ENCODE measurements at places on chromosomes 6 and 20.

GRCh38 chr6:169904051-169904922, 152.9 kb downstream of the ERMARD start:
- DNase-seq, result no peak

DNA sequence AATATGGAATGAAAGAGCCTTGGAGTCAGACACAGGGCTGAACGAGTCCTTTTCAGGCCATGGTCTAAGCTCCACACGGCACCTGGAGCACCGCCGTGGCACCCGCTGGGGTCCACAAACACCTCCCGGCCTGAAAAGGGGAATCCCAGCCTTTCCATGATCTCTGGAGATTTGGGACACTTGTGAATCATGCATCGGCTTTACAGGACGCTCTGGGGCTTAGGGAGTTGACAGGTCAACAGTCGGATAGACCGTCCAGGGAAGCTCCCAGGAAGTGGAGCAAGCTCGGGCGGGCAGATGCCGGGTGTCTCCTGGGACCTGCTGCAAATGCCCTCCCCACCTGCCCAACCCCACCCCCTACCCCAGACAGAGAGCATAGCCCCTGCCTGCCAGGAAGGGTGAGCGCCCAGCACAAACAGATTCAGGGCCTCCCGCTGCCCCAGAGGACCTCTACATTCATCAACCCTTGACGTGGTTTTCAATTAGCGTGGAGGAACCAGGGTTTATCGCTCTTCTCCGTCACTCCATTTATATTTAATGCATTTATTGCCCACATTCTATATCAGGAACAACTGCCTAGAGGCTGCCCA, 53.6 kb downstream of the YTHDF1 start:
- no peak for DNase-seq

DNA sequence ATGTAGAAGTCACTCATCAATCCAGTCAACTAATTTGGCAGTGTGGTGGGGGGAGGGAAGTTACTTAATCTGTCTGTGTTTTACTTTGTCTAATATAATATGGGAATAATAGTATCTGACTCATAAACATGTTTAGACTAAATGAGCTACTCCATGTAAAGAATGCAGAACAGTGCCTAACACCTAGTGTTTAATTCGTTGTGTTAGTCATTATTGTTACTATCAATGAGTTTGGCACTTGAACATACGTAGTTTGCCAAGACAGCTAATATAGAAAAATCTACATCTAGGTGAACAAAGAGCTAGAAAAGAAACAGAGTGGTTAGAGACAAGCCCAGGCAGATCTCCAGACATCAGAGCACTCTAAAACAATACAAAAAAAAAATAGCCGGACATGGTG, 49.1 kb downstream of the IRAK1BP1 start:
- DNase-seq, result no peak

DNA sequence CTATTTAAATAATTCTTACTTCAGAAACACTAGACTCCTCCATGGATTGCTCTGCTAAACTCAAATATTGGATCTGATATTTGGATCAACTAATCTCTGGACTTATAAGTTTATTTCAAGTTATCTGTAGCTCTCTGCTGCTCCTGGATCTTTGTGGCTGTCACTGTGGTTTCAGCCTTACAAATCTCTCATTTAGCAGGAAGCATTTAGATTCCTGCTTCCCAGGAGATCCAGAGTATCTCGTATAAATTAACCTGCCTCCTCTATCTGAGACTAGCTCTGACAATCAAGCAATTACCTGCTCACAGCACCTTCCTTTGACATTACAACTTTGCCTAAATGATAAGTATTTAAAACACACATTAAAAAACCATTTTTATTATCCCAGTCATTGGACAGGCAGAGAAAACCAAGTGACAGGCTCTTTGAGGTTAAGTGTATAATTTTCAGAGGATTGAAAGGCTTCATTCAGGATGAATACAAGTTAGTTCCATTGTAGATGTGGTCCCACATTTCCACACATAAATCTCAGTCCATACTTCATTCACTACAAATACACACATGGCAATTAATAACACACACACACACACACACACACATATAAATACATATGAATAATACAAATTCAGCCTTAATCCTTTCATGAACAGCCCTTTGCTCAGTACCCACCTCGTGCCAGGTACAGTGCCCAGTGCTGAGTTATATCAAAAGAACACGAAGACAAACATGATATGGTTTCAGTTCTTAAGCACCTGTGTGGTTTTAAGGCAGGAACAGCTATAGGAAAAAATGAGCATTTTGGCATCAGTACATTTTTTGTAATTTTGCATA, 55.5 kb upstream of the PLCB1 start:
- no peak for DNase-seq

DNA sequence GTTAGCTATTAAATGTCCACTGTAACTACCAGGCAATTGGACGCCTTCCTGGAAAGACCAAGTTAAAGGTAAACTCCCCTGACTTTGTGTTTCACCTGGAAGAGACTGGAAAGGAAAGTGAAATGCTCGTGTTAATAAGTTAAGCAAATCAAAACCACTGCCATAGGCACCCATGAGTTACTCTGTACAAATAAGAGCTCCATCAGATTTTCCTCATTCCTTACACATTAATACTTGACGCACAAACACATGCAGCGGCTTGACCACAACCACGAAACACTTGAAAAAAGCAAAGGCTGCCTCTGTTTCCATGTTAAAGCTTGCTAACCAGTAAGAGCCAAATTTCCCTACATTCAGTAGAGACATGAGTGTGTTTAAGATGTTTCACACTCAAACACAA, 19.8 kb downstream of the GCM1 start:
- no peak for DNase-seq

DNA sequence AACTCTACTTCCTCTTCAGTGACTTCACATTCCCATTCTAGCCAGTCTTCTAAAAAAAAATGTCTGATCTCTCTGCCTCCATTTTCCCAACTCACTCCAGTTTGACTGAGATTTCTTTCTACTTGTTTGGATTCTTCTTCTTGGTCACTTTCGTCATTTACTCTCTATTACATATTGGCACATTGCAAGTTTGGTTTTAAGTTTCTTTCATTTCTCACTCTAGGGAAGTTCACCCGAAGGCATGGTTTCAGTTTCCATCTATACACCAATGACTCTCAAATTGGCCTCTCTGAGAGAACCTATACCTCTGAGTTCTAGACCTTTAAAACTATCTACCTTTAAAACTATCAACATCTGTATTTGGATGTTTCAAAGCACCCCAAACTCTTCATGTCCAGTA, 51.3 kb downstream of the CD109 start:
- no peak for DNase-seq

DNA sequence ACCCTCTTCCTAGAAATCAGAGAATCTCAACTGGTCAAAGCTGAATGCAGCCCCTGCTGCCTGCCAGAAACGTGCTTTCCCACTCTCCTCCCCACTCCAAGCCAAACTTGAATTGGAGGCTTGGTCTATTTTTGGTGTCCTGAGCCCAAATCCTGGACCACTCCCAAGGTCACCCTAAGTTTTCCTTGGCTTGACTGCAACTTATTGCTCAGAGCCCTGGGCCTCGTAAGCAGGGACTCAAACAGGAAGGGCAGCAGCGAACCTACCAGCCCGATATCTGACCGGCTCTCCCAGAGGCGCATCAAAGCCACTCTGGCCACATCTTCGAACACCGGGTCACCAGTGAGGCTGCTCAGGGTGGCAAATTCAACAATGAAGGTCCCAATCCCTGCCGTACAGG, 12.7 kb downstream of the EDEM2 start:
- DNase-seq, result no peak

DNA sequence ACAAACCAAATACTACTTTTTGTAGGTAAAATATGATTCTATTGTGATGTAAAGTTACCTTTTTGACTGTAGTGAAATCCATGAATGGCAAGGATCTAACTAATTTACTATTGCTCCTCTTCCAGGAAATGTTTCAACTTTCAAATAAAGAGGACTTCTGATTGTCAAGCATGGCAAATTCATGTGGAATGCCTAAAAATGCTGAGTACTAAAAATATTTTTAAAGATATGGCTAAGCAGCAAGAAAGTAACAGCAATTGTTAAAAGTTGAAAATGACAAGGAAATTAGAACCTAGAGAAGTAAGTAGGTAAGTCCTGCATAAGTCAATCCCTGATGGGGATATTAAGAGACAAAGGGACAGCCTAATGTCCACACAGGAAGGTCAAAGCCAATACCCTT, 126.0 kb downstream of the BACH2 start:
- DNase-seq, result no peak

DNA sequence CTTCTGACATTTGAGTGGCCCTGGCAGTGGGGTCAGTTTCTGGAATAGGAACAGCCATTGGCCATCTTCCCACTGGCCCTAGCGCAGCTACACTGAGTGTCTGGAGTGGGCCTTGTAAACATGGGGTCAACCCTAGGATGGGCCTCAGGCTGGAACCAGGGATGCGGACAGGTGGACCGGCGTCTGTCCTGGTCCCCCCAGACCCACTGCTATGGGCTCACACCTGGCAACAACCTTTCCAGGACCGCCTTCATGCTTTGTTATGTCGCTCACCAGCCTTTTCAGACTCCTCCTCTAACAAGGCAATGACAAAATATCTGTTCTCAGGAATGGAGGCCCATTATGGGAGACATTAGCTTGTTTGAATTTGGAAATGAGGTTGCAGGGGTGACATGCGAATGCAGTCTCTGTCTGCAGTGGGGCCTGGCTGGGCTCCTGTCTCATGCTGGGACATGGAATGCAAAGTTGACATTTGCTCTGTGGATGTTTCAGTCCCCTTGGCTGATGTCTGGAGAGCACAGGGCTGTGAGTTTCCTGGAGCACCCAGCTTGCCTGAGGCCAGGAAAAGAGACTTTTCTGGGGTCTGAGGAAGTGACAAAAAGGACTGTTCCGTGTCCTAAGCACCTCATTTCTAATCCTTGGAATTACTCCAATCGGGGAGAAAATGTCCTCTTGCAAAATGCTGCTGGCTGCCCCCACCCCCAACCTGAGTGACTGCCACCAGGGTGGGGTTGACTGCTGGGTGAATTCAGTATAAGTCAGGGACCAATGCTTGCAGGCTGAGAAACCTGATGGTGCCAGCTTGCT, 98.7 kb upstream of the PMEPA1 start:
- no peak for DNase-seq

GRCh38 chr6:29552512-29553051, 7.0 kb downstream of the UBD start:
- no peak for DNase-seq

DNA sequence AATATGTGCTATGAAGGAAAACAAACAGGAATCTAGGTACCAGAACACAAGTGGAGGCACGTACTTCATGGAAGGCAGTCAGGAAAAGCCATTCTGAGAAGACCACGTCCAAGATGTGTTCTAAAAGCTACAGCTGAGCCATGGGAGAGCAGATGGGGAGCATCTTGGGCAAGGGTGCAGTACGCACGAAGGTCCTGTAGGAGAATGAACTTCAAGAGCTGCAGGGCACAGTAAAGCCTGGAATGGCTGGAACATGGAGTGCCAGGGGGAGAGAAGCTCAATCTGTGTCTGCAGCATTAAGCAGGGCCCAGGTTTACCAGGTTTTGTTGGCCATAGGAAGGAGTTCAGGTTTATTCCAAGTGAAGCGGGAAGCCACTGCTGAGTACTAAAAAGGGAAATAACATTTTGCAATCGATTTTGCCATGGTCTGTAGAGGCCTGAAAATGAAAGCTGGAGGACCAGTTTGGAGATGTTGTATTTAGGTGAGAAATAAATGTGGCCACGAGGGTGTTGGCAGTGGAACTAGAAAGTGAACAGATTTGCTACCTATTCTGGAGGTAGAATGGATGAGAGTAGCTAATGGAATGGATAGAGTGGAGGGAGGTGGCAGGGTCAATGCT, 29.9 kb downstream of the ADTRP start:
- DNase-seq, result no peak

- no peak for DNase-seq
Measured at GRCh38 chr20:22795871-22796270, 211.5 kb upstream of the FOXA2 start.

DNA sequence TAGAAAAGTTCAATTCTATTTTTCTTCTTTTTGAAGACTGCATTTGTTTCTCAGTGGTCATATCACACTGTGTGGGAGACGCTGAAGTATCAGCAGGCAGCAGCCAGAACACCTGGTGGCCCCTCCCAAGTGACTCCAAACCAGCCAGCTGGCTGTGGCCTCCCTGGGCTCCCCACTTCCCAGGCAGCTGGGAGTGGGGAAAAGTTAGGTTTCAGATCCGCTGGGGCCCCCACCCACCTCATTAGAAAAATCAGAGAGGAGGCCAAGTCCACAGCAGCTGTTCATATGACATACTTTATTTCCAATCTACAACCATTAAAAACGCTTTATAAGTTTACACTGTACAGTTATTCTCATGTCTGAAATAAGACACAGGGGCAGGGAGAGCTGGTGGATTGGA, 3.6 kb upstream of the DSN1 start:
- no peak for DNase-seq

DNA sequence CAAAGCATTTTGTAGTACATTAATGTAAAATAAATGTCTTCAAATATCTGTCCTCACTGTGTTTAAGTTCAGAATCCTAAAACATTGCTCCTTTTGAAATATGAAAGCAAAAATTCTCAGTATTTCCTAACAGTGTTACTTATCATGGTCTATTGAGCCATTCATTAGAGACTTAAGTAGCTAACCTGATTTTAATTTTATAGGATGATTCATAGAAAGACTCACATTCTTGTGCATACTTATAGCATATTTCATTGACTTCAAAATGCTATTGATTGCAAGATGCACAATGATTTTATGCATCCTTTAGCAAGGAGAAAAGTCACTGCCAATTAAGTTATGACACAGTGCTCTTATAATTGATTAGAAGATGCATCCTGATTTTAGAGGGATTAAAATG, 85.7 kb downstream of the HIVEP1 start:
- no peak for DNase-seq

GRCh38 chr6:123022975-123023374, 26.9 kb downstream of the CLVS2 start:
- DNase-seq, result no peak

- DNase-seq, result no peak
Measured at GRCh38 chr6:69704916-69705315, 91.9 kb downstream of the LMBRD1 start.

DNA sequence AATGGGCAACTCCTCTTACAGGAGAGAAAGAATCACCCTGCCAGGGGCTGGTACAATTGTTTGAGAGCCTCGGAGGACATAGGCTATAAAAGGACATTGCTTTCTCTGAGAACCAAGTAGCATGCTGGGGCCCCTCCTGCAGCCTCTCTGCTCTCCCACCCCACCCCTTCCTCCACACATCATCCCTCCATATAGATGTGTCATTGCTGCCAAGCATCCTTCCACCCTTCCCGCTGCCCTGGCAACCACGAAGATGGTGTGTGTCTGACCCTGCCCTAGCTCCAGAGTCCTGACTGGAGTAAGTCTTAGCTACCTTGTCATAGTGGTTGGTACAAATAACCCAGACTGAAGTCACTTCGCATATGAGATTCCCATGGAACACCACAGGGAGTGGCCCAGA, 129.7 kb downstream of the SNX5 start:
- no peak for DNase-seq

- DNase-seq, result no peak
Measured at GRCh38 chr20:25478889-25479568, 71.6 kb downstream of the GINS1 start.

- DNase-seq, result no peak
Measured at GRCh38 chr6:110828396-110828795, 13.1 kb upstream of the CDK19 start.

- no peak for DNase-seq
Measured at GRCh38 chr6:96675597-96675996, 112.7 kb downstream of the FHL5 start.
